ENCODE measurements at places on chromosomes 2 and 18.

GRCh38 chr2:73850009-73850408, 21.2 kb downstream of the STAMBP start:
- DNase-seq: no peak

DNA sequence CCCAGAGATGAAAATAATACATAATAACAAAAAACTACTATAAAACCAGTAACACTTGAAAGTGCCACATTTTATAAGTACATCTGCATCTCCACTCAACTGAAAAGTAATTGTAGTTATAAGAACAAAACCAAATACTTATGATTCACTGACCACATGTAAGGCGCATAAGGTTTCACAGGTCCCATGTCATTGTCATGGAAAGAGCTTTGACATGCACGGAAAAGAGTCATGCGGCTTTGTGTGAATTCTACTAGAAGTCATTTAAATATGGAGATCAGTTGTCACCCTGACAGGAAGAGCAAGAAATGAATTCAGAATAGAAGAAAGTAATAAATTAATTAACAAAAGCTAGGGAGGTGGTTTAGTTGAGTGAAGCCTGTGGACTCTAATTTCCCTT, 459.1 kb downstream of the CDH2 start:
- no peak for DNase-seq

DNA sequence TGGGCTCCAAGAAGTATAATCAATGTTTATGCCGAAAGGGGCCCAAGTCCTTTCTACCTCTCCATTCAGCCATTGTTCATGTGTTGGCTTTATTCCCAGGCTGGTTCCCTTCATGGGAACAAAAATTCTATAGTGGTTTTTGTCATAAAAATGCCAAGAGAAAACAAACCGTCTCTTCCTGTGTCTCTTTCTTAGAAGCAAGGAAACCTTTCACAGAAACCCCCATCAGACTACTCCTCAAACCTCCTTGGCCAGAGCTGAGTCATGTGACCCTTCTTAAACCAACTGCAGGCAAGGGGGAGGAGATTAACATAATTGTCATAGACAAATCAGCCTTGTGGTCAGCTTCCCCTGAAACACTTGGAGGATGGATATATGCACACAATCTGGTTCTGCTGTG, 75.1 kb upstream of the TANK start:
- DNase-seq: no peak

DNA sequence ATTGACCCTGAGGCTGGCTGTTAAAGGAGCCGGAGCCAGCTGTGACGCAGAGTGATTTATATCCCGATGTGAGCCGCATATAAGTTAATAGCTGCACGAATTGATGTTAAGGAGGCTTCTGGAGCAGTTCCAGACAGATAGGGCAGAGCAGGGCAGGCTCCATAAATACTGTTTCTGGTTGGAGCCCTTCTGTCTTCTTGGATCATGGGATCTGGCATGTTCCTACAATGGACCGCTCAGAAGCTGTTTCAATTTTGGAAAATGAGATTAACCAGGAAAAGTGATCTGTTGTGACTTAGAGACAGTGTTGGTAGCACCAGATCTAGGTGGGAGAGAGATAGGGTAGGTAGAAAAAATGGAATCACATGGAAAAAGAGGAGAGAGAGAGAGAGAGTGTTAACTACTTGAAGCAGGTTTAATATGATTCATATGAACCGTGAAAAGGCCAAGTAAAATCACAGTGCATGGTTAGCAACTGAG, 4.8 kb upstream of the IGFBP5 start:
- no peak for DNase-seq

GRCh38 chr2:235131334-235132305, 179.8 kb downstream of the SH3BP4 start:
- DNase-seq: no peak

DNA sequence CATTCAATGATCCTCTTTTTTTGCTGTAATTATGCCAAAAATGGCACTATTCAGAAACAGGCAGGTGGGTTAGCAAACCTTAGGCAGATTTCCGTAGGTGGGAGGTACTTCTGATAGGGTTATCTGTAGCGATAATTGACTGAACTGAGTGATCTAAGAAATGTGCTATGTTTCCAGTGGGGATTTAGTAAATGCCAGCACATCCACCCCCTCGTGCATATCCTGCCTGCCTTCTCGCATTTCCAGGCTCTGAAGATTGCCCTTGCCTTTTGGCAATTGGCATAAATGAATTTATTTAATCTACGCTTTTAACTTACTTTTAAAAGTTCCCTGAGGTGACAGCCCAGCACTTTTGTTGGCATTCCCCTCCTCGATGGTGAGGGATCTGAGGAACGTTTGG, 576 bp upstream of the FSHR start:
- no peak for DNase-seq

- DNase-seq: no peak
Observed at GRCh38 chr18:39946623-39947061, 2008.4 kb upstream of the PIK3C3 start.

- DNase-seq: no peak
Observed at GRCh38 chr2:176114120-176114929, 2.3 kb upstream of the HOXD10 start.

- DNase-seq: no peak
Observed at GRCh38 chr2:235080101-235080500, 128.3 kb downstream of the SH3BP4 start.

DNA sequence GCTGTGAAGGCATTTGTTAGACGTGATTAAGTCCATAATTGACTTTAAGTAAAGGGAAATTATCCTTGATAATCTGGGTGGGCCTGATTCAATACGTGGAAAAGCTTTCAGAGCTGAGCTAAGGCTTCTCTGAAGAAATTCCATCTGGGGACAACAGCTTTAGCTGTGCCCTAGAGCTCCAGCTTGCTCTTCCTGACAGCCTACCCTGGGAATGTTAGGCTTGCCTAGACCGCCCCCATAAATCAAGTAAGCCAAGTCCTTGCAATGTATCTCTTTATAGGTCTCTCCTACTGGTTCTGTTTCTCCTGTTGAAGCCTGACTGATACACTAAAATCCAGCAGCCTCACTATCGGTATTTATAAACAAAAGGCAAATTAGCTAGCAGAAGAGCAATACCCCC, 160.0 kb downstream of the STK39 start:
- DNase-seq: no peak

All from activated CD8-positive, alpha-beta memory T cell treated with anti-CD3 and anti-CD28 coated beads for 48 hours (primary cell).